ENCODE measurements at places on chromosomes 13 and 19. TPM values are rescaled to one million over a fixed set of nuclear protein-coding genes. Genes with fewer than 3 reads are reported as not detected.
A peak's percentile ranks its signal among the peaks of the same experiment; 100 is the strongest.

- no peak overlapping the region for H3K27ac ChIP-seq
- no peaks in the 10 kb centered on the region for H3K27me3 ChIP-seq
- H3K4me3 ChIP-seq: no peak overlapping the region
- DNase-seq: no peak
- no peaks in the 10 kb centered on the region for H3K4me1 ChIP-seq
Observed at GRCh38 chr13:96573563-96573962, 420.7 kb downstream of the OXGR1 start.

Gene CACNG6
- not detected for total RNA-seq

Gene C19orf33
- 1.4 TPM for total RNA-seq

DNA sequence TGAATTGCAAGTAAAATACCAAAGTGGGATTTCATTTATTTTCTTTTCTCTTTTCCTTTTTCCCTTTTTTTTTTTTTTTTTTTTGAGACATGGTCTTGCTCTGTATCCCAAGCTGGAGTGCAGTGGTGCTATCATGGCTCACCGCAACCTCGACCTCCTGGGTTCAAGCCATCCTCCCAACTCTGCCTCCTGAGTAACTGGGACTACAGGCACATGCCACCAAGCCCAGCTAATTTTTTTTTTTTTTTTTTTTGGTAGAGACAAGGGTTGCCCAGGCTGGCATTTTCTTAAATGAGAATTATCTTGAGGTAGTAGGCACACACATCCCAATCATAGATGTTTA, 68.5 kb upstream of the GPR183 start:
- no peak for DNase-seq
- H3K36me3 ChIP-seq: peaks cover 6% of the 10 kb centered on the region
- no peak overlapping the region for H3K27ac ChIP-seq
- H3K4me3 ChIP-seq: no peak overlapping the region
- H3K4me1 ChIP-seq: no peaks in the 10 kb centered on the region

GRCh38 chr13:105679838-105680237, 855.6 kb downstream of the EFNB2 start:
- H3K36me3 ChIP-seq: no peaks in the 10 kb centered on the region
- no peak overlapping the region for H3K27ac ChIP-seq
- no peaks in the 10 kb centered on the region for H3K27me3 ChIP-seq
- no peaks in the 10 kb centered on the region for H3K4me1 ChIP-seq

DNA sequence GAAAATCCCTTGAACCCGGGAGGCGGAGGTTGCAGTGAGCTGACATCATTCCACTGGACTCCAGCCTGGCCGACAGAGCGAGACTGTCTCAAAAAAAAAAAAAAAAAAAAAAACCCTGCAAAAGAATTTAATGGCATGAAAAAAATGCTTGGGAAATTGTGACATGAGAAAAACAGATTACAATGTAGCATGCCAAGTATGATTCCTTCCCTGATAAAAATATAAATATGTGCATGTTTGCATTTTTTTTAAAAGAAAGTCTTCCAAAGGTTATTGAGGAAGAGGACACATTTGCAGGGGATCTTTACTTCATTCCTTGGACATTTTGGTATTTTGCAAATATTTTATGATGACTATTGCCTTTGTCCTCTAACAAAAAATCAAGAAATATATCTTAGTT, 14.5 kb upstream of the ZBTB32 start:
- DNase-seq: no peak
- H3K4me3 ChIP-seq: no peak overlapping the region
- H3K27me3 ChIP-seq: 0 out of 2 replicates have a peak, but pooled peaks cover 2% of the 10 kb centered on the region
- no peak overlapping the region for H3K27ac ChIP-seq

Gene CYSLTR2
- not detected for total RNA-seq

DNA sequence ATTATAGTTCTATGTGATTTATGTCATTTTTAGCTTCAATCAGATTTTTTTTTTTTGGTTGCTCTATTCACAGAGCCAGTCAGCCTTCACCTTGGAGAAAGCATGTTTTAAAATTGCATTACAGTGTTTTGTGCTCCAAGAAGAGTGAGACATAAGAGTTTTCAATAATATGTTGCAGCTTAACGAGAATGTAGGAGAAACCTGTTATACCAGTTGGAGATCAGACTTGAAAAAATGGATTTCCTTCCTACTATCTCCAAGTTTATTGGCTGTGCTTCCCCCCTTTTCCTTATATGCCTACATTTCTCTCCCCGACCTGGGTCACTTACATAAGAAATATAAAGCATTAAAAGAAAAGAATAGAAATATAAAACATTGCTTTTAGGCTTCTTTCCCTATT, 123.9 kb upstream of the ARGLU1 start:
- H3K27me3 ChIP-seq: no peaks in the 10 kb centered on the region
- H3K27ac ChIP-seq: no peak overlapping the region
- no peaks in the 10 kb centered on the region for H3K4me1 ChIP-seq
- no peak for DNase-seq

Gene ZNF57
- 6.1 TPM for total RNA-seq

Gene ANKRD24
- 0.18 TPM for total RNA-seq

Gene FNDC3A
- 60.4 TPM for total RNA-seq

GRCh38 chr13:95209109-95209508, 92.1 kb downstream of the ABCC4 start:
- no peaks in the 10 kb centered on the region for H3K4me1 ChIP-seq
- no peak overlapping the region for H3K27ac ChIP-seq
- H3K36me3 ChIP-seq: peaks cover 60% of the 10 kb centered on the region
- H3K4me3 ChIP-seq: no peak overlapping the region
- DNase-seq: no peak
- no peaks in the 10 kb centered on the region for H3K27me3 ChIP-seq

DNA sequence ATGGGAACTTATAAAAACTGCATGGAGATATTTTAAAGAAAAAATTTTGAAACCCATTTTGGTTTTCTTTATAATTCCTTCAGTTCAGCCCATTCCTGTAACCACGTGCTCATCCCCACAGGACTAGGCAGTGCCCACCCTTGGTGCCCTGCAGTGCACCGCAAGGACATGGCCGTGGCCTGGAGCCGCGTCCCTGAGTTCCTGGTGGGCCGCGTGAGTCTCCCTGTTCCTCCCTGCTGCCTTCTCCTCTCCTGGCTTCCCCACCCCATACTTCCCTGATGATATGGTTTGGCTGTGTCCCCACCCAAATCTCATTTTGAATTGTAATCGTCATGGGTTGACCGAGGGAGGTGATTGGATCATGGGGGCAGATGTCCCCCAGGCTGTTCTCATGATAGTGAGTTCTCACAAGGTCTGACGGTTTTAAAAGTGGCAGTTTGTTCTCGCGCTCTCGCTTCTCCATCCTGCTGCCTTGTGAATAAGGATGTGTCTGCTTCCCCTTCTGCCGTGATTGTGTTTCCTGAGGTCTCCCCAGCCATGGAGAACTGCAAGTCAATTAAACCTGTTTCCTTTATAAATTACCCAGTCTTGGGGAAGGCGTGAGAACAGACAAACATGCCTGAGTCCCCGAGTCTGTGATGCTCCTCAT, 31.6 kb upstream of the TFDP1 start:
- H3K36me3 ChIP-seq: peaks cover 41% of the 10 kb centered on the region
- DNase-seq: no peak
- no peak overlapping the region for H3K4me3 ChIP-seq
- H3K27me3 ChIP-seq: no peaks in the 10 kb centered on the region
- H3K4me1 ChIP-seq: no peaks in the 10 kb centered on the region

DNA sequence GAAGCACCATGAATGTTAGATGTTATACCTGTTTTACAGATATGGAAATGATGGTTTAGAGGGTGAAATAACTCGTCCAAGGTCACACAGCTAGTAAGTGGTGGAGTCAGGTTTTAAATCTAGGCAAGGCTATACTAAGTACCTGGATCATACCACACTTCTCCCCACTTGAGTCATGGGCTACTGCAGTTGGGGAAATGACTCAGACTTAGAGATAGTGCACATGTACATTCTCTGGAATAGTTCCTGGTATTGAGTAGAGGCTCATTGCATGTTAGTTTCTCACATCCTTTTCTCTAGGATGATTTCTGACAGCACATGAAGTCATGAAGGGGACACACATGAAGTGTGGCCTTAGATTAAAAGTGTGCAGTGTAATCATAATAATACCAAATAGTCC, 76.2 kb upstream of the TNFSF11 start:
- peak; percentile 40 for DNase-seq
- peaks cover 7% of the 10 kb centered on the region for H3K27me3 ChIP-seq
- no peak overlapping the region for H3K27ac ChIP-seq

GRCh38 chr13:42547612-42548011, 26.3 kb upstream of the TNFSF11 start:
- no peak overlapping the region for H3K4me3 ChIP-seq
- no peaks in the 10 kb centered on the region for H3K4me1 ChIP-seq
- no peak for DNase-seq

GRCh38 chr19:30160426-30160825, 211.8 kb upstream of the ZNF536 start:
- no peak overlapping the region for H3K4me3 ChIP-seq
- H3K27me3 ChIP-seq: no peaks in the 10 kb centered on the region
- H3K27ac ChIP-seq: no peak overlapping the region
- DNase-seq: no peak

Gene PINLYP
- 0.54 TPM for total RNA-seq

DNA sequence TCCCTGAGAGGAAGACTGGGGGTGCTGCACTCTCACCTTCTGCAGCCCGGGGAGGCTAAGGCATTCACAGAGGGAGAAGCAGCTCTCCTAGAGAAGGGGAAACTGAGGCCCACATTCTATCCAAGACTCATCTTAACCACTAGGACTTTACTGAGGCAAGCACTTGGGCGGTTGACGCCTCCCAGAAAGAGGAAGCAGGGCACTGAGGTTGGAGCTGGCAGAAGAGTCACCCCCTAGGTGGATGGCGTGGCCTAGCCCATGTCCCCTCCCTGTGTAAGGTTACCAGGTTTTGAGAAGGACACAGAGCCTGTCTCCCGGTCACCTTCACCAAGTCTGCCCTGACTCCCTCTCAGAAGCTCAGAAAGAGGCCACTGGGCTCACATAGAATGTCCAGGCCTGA, 2.7 kb downstream of the S1PR2 start:
- no peak overlapping the region for H3K4me3 ChIP-seq
- DNase-seq: no peak
- H3K27ac ChIP-seq: peak overlapping the region; percentile 38
- H3K4me1 ChIP-seq: peaks cover 27% of the 10 kb centered on the region

Gene PLIN3
- 246 TPM for total RNA-seq

DNA sequence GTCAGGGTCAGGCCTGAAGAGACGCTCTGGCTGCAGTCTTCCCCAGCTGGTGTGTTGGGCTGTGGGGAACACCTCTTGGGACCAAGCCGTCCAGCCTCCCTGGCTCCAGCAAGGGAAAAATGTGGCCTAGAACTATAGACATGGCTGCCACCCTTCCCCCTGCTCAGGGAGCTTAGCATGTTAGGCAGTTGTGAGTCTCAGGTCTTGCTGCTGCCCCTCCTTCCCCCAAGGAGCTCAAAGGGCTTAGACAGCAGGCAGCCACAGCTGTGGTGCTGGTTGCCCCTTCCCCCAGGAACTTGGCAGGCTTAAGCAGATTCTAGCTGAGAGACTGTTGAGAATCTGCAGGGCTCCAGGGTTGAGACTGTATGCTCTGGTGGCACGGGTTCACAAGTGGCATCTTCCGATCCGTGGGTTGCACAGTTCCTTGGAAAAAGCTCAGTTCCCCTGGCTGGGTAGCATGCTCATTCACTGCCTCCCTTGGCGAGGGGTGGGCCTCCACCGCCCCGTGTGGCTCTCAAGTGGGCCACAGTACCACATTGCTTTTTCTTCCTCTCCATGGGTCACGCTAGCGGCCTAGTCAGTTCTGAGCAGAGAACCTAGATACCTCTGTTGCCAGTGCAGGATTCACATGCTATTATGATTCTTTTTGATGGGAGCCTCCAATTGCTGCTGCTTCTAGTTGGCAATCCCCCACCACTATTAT, 1258.6 kb downstream of the OLFM4 start:
- H3K27ac ChIP-seq: no peak overlapping the region
- no peak overlapping the region for H3K4me3 ChIP-seq
- no peaks in the 10 kb centered on the region for H3K27me3 ChIP-seq
- no peak for DNase-seq
- H3K4me1 ChIP-seq: no peaks in the 10 kb centered on the region

Gene ZNF296
- not detected for total RNA-seq

GRCh38 chr13:60412909-60413616, 16.0 kb downstream of the TDRD3 start:
- DNase-seq: no peak
- no peaks in the 10 kb centered on the region for H3K36me3 ChIP-seq
- no peaks in the 10 kb centered on the region for H3K4me1 ChIP-seq
- no peaks in the 10 kb centered on the region for H3K27me3 ChIP-seq
- H3K4me3 ChIP-seq: no peak overlapping the region

DNA sequence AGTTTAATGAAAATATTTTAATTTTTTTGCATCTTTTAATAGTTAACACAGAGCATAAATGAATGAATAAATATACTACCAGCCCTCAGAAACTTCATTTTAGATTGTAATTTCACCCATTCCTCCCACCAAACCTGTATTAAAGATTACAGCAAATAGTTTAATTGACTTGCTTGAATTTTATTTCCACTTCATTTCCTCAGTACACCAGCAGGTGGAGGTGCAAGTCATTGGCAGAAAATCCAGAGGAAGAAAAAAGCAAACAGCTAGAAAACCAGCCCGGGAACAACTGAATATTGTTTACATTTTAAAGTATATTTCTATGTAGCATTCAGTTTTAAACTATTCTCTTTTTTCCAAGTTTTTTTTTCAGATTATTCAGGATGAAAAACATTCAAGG, 177.8 kb downstream of the OLFM4 start:
- H3K27ac ChIP-seq: no peak overlapping the region
- H3K4me3 ChIP-seq: no peak overlapping the region
- H3K36me3 ChIP-seq: no peaks in the 10 kb centered on the region

DNA sequence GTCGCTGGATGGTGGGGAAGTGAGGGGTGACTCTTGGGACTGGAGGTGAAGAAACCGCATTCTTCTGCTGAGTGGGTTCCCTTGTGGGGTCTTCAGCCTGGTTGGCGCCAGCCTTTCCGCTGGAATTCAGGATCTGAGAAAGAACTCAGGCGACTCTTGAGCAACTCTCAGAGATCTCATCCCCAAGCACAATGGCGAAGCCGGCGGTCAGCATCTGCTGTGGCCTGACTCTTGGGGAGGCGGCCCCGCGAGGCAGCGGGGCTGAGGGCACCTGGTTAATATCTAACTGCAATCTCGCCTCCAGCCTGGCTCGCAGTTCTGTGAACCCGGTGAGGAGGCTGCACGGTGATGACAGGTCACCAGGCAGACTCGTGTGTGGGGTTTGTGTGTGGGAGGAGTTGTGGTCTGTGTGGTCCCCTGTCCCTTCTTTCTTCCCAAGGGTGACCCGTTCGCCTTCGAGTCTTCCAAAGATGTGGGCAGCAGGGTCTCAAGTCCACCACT, 883 bp downstream of the ZNF441 start:
- H3K27me3 ChIP-seq: no peaks in the 10 kb centered on the region
- H3K36me3 ChIP-seq: no peaks in the 10 kb centered on the region
- peak overlapping the region; percentile 78 for H3K4me3 ChIP-seq
- H3K4me1 ChIP-seq: peaks cover 2% of the 10 kb centered on the region
- H3K27ac ChIP-seq: peak overlapping the region; percentile 80
- peak; percentile 37 for DNase-seq

DNA sequence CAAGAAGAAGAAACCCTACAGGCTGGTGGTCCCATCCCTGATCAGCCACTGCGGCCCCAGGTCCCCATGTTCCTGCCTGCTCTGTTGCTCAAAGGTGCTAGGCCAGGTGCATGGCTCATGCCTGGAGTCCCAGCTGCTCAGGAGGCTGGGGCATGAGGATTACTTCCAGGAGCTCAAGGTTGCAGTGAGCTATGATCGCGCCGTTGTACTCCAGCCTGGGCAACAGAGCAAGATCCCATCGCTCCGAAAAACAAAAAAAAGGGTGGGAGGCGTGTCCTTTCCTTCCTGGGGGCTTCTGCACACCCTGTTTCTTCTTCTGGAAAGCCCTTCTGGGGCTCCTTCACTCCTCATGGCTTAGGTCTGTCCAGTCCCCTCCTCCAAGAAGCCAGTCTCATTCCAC, 11.9 kb upstream of the TINCR start:
- H3K27me3 ChIP-seq: no peaks in the 10 kb centered on the region
- no peak overlapping the region for H3K4me3 ChIP-seq
- no peak overlapping the region for H3K27ac ChIP-seq
- DNase-seq: no peak
- no peaks in the 10 kb centered on the region for H3K4me1 ChIP-seq
- H3K36me3 ChIP-seq: peaks cover 3% of the 10 kb centered on the region

All from IMR-90 (cell line).